HS-5 (cell line): ENCODE measurements at places on chromosomes 1 and 21.

DNA sequence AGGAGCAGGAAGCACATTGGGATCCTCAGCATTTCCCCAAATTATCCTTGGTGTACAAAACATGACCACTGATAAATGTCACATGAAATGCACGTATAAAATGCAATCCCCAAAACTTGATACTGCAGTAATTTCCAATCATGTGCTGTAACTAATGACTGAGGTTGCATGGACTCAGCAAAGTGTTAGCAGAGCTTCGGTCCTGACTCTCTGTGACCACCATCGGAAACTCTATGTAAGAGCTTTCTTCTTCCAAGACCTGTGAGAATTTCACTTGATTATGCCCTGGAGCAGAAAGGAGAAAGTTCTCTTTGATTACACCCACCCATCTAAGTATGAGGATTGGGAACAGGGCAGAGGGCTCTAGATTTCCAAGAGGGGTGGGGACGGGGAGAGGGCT lies 908 bp downstream of the CD53 start:
- no peak for DNase-seq

DNA sequence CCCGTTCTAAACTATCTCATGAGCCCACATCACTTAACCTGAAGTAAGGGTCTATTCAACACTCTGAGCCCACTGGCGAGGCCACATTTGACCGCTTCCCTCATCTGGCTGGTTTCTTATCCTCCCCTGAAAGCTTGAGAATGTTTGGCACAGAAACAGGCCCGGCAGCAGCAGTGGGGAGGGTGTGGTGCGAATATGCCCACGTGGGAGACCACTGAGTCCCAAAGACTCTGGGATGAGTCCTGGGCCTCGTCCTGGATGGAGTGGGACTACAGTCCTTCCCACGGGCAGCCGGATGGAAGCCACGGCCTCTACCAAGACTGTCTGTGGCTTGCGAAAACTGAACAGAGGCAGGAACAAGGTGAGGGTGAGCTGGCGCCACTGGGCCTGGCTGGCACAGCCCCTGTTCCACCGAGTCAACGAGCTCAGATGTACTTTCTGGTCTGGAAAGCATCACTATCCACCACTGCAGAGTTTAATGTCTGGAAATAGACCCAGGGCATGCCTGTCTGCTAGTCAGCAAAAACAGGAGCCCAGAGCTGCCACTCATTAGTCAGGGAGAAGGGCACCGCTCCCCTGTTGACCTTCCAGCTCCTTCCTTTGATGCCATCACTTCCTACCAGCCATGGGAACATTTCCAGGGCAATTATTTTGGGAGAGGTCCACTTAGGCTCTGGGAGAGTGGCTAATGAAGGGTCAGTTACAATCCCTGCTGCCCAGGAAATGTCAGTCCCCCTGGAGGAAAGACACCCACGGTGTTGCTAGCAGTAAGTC lies 386.6 kb downstream of the MATN1 start:
- no peak for DNase-seq

DNA sequence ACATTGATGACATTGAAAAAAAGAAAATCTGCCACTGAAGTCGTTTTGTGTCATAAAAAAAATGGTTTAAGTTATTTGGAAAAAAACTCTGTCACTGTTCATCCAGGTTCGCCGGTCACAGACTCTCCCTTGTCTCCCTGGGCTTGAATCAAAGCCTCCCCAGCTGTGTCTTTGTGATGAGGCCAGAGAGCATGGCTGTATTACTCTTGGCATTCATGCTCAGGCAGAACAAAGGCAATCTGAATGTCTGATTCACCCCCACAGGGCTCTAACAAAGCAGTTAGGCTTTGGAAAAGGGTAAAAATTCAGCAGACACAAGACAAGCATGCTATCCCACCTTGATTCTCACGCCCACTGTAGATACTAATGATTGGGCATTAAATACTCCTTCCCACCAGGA lies 304.3 kb upstream of the PLD5 start:
- DNase-seq = no peak

- DNase-seq = no peak
Observed at GRCh38 chr1:228721407-228721806, 13.9 kb upstream of the RHOU start.

DNA sequence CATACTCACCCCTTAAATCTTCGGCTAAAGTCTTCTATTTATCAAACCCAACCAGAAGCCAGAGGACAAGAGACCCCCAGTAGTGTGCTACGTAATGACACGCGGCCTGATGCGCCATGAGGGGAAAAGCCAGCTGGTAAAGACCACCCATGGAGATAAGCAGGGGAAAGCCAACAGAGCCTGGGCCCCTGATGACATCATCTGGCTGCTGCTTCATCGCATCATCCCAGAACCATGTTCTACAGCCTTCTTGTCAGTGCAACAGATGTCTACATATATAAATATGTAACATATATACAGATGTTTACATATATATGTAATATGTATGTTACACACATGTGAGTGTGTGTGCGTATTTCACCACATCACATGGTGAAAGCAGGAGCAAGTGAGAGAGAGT lies 81.7 kb upstream of the VANGL1 start:
- no peak for DNase-seq

GRCh38 chr1:26317612-26318337 lies at the start of gene CD52:
TSS of gene CD52 (plus strand) at chr1:26317958. CDS start at chr1:26318018, 60 bp downstream.
- DNase-seq = no peak

DNA sequence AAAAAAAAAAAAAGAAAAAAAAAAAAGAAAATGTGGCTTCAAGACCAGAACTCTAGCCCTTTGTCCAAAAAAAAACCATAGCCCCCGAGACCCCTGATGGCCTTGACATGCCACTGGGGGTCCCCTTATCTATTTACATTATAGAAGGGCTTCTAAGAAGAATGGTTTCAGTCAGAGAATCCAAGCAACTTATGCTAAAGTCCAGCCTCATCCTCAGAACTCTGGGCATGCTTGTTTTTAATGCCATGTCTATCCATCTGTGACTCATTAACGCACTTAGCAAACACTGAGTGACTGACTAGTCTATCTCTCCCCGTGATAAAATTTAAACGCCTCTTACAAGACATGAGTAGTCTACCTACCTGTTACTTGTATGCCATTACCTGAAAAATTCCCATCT lies 29.3 kb downstream of the ERG start:
- DNase-seq = no peak

- no peak for DNase-seq
Observed at GRCh38 chr21:37565530-37566223, 199.1 kb downstream of the DYRK1A start.
